Kasumi-1 (cell line): ENCODE measurements at places on chromosomes 11 and 22.

DNA sequence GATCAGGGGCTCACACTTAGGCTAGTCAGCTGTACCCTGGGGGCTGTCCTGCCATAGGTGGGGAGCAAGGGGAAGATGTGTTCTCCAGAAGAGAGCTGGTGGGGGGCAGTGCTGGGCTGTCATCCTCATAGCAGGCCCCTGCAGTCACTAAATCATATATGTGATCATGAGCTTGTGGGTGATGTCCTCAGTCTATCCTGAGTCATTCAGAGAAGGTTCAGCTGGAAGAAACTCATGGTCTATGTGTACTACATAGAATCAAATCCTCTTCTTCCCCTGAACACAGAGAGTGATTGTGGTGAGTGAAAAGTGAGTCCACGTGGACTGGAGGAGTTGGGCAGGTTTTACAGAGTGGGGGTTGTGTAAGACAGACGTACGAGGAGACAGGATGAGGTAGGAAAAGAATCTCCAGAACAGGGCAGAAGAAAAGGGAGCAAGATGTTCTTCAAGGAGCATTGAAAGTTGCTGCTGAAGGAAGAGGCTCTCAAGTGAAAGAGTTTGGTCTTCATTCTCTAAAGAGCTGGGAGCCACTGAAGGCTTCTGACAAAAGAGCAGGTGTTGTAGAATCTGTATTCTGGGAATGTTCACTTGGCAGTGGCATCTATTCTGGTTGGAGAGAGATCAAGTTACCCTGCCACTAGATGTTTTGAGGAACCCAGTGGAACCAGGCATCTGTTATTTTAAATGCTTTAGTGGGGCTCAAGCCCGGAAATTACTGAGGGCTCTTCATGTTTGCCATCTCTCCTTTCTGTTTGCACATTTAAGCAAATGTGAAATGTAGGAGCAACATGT, 68.9 kb downstream of the C22orf31 start:
- DNase-seq, result no peak

GRCh38 chr22:31313366-31314147, 21.3 kb upstream of the PIK3IP1 start:
- peak; percentile 65 for DNase-seq

DNA sequence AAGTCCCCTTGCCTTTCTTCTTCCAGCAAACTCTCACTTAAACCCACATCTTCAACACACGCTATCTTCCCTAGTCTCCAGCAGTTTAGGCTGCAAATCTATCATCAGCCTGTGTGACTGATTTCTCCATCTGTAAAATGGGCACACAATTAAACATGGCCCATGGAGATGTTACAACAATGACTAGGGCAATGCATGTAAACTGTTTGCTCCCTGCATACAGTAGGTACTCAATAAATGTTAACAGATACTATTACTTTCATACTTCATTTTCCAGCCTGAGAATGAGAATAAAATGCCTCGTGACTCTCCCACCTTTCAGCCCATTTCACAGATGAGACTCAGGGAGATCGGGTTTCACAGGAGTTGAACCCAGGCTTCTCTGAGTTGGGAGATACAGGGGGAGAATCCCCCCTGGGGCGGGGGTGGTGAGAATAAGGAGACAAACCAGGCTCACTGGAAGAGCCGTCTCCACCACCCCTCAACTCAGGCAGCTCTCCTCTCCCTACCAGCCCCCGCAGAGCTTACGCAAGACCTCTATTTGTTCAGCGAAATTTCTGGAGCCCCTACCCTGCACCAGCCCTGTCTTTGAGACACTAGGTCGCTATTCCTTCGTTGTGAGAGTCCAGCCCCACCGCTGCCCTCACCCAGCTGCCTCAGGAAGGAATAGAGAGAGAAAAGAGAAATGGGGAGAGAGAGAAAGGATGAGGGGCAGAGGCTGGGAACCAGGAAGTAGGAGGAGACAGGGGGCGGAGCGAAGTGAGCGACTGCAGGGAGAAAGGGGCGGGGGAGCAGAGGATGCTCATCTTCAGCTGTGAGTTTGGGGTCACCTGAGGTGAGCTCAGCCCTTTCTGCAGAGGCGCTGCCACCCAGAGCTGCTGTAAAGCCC, 42.1 kb upstream of the KLHL35 start:
- DNase-seq, result peak; percentile 83

- DNase-seq, result no peak
These were observed 207.4 kb downstream of the NELL1 start for GRCh38 chr11:20876738-20877137.

- DNase-seq, result peak; percentile 24
These were observed 822 bp upstream of the COMT start for GRCh38 chr22:19940536-19941364.

DNA sequence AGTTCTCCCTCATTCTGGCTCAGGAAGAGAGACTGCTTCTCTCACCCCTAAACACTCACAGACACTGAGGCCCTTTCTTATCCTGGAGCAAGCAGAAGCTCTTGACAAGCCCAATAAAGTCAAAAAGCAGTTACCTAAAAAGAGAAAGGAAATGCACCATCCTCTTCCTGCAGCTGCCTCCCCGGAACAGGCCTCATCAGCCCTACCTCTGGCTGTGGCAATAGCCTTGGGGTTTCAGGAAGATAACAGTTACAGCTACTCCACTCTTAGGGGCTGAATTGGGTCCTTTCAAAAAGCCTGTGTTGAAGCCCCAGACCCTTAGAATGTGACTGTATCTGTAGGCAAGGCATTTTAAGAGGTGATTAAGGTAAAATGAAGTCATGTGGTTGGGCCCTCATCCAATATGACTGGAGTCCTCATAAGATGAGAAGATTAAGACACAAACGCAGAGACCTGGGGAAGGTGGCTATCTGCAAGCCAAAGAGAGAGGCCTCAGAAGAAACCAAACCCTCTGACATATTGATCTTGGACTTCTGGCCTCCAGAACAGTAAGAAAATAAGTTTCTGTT, 3.5 kb upstream of the LGALS12 start:
- DNase-seq, result peak; percentile 62

GRCh38 chr11:47136327-47136726, 40.4 kb downstream of the ARFGAP2 start:
- no peak for DNase-seq

DNA sequence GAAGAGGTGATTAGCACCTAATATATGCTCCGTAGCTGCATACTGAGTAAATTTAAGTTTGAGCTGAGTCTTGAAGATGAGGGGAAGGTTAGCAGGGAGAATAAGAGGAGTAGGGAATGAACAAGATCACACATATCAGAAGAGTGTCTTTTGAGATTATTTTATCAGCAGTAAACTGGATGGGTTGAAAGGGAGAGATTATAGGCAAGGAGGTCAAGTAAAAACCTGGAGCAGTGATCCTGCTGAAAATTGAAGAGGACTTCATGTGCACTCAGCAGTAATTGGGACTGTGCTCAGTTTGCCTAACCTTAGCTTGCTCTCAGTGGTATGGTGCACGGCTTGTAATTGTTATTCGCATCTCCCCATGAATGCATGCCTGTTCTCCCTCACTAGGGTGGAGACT, 79.5 kb upstream of the PICALM start:
- DNase-seq, result no peak

GRCh38 chr22:23183061-23183698, 2.9 kb downstream of the BCR start:
- DNase-seq, result peak; percentile 79

GRCh38 chr11:78187366-78188285, 800 bp downstream of the KCTD21 start:
- peak; percentile 91 for DNase-seq

DNA sequence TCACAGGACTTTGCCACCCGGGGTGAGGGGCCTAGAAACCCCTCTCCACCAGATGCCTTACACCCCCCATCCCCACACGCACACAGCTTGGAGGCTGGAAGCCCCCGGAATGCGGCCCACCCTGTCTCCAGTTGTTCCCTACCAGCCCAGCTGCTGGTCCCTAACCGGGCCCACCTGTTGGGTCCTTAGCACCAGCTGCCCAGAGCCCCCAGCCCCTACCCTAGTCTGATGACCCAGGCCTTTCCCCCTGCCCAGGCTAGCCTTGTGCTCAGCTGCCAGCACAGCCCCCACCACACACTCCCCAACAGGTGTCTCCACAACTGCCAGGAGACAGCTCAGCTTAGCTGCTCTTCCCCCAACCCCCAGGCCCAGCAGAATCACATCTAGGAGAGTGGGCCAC, 67.1 kb downstream of the CDKN1C start:
- DNase-seq, result no peak

DNA sequence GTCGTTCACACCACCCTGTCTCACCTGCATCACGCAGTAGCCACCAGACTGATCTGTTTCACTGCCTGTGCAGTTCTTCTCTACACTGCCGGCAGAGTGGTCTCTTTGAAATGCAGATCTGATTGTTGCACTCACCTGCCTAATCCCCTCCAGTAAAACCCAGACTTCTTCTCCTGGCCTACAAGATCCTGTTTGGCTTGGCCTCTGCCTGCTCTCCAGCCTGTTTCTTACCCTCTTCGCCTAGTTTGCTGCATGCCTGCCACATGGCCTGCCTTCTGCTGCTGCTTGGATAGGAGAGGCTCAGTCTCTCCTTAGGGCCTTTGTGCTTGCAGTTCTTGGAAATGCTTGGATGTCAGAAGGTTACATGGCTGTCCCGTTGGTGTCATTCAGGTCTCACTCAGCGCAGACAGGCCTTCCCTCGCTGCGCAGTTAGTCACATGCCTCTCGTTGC, 42.0 kb downstream of the PACS1 start:
- no peak for DNase-seq

GRCh38 chr11:12909879-12910278, 99.2 kb upstream of the RASSF10 start:
- no peak for DNase-seq

DNA sequence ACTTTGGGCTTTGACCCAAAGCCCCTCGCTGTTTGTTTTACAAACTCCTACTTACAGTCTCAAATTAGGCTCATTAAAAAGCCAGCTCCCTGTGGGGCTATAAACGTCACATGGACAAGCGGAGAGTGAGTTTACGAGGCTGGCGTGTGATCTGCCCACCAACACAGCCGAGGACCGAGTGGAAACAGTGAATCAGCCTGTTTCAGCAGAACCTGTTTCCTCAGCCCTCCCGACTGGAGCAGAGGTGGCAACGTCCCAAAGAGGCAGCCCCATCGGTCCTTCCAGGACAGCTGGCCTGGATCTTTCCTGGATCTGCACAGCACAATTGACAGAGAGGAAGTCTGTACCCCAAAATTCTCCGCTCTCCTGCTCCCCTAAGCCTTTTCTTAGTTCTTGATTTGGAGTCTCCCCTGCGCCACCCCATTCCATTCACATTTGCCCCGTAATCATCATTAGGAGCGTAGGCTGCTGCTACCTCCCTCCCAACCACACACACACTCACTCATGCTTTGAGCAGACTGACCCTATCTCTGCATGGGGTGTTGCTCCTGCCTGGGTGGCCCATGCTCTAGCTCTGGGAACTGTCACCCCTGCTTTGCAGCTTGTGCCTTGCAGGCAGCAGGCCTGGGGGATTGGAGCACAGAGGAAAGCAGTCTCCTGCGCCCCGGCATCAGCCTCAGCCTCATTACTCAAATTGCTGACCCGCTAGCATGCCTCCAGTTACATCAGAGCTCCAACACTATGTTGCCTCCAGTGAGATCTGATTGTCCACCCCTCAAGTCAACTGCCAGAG, 117.8 kb downstream of the NAT10 start:
- no peak for DNase-seq
